ENCODE measurements at places on chromosomes 3 and 15. TPM values are rescaled to one million over a fixed set of nuclear protein-coding genes. Genes with fewer than 3 reads are reported as not detected.

B3GALNT1 gene
- 25.1 TPM for total RNA-seq

C3orf52 gene
- 28.2 TPM for total RNA-seq

DNA sequence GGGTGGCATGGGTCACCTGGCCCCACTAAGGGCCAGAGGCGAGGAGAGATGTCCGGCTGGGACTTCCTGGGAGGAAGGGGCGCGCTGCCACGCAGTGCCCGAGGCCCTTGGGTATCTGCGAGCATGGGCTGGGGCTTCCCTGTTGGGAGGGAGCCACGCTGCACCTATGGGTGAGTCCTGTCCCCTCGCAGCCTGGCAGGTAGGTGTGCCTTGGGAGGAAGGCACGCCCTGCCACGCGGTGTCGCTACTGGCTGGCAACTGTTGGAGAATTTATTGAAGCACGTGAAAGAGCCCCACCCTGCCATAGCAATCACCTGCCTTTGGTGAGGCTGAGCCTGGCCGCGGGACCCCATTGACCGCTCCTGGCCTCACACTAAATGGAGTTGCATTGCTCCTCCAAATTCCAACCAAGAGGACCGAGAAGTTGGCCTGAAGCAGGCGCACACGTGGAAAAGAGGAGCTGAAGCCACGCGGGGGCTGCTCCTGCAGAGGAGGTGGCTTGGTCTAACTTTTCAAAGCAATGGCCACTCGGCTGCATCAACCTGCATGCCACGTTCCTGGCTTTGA, 134.2 kb downstream of the TJP1 start:
- no peak overlapping the region for H3K27ac ChIP-seq
- no peak overlapping the region for H3K4me3 ChIP-seq
- DNase-seq: peak; percentile 26
- no peaks in the 10 kb centered on the region for H3K36me3 ChIP-seq

- no peaks in the 10 kb centered on the region for H3K36me3 ChIP-seq
- no peak overlapping the region for H3K27ac ChIP-seq
- no peak for DNase-seq
- no peaks in the 10 kb centered on the region for H3K27me3 ChIP-seq
- no peak overlapping the region for H3K4me3 ChIP-seq
Measured at GRCh38 chr15:35616498-35617271, 70.7 kb upstream of the DPH6 start.

GRCh38 chr3:190533511-190534281, 19.8 kb downstream of the IL1RAP start:
- peak overlapping the region; percentile 95 for H3K27ac ChIP-seq
- peaks cover 53% of the 10 kb centered on the region for H3K36me3 ChIP-seq
- no peaks in the 10 kb centered on the region for H3K27me3 ChIP-seq
- peak overlapping the region; percentile 37 for H3K4me3 ChIP-seq

- no peak overlapping the region for H3K27ac ChIP-seq
- H3K27me3 ChIP-seq: no peaks in the 10 kb centered on the region
- no peak overlapping the region for H3K4me3 ChIP-seq
- H3K4me1 ChIP-seq: no peaks in the 10 kb centered on the region
- no peak for DNase-seq
- no peaks in the 10 kb centered on the region for H3K36me3 ChIP-seq
Measured at GRCh38 chr3:41522612-41523011, 323.3 kb downstream of the CTNNB1 start.

- peak overlapping the region; percentile 95 for H3K27ac ChIP-seq
- H3K27me3 ChIP-seq: no peaks in the 10 kb centered on the region
- H3K36me3 ChIP-seq: peaks cover 45% of the 10 kb centered on the region
- peak overlapping the region; percentile 54 for H3K4me3 ChIP-seq
- H3K4me1 ChIP-seq: peaks cover 45% of the 10 kb centered on the region
Measured at GRCh38 chr3:46930166-46930944, 46.2 kb downstream of the CCDC12 start.

DNA sequence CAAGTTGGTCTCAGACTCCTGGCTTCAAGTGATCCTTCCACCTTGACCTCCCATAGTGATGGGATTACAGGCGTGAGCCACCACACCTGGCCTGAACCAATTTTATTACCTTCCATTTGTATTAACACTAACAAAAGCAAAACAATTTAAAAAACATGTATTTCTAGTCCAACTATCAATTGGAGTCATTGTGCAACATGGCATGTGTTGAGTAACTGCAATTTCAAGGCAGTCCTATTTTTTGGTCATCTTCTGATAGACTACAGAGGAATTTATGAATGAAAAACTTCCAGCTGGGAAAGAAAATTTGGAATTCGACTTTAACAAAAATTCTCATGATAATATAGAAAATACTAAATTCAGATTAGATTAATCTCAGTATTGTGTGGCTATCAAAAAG, 16.8 kb downstream of the SPTSSB start:
- no peak for DNase-seq
- no peak overlapping the region for H3K27ac ChIP-seq
- H3K4me1 ChIP-seq: peaks cover 41% of the 10 kb centered on the region
- no peaks in the 10 kb centered on the region for H3K27me3 ChIP-seq

DNA sequence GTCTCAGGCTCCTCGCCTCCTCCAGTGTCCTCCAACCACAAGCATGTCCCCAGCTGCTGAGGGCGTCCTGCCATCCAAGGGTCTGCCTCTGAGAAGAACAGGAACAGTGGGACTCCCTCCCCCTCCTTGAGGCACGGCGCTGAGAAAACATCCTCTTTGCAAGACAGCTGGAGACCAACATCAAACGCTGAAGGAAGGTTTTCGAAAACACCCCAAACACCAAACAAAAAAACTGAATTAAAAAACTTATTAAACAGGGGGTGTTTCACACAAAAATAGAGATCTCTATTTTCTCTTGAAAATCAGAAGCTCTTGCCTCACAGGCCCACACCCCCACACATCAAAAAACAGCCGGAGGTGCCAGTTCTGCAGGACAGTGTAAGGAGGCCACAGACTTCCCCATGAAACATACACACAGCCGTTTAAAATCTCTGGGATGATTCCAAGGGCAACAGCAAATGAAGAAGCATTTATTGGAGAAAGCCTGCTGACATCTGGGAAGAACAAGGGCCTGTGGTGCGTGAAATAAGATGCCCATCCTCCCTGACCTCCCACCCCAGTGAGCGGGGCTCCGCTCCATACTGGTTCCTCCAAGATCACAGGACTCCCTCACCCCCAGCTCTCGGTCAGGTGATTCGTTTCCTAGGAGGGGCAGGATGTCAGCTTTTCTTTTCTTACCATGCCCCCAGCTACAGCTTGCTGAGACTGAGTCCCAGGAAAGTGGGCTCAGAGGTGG, 71.3 kb downstream of the NUP210 start:
- no peak for DNase-seq
- peaks cover 10% of the 10 kb centered on the region for H3K4me1 ChIP-seq
- H3K36me3 ChIP-seq: peaks cover 6% of the 10 kb centered on the region
- H3K27ac ChIP-seq: no peak overlapping the region
- H3K4me3 ChIP-seq: no peak overlapping the region
- no peaks in the 10 kb centered on the region for H3K27me3 ChIP-seq

- H3K4me1 ChIP-seq: no peaks in the 10 kb centered on the region
- H3K4me3 ChIP-seq: no peak overlapping the region
- no peak for DNase-seq
- H3K27me3 ChIP-seq: peaks cover 89% of the 10 kb centered on the region
- H3K36me3 ChIP-seq: peaks cover 4% of the 10 kb centered on the region
Measured at GRCh38 chr15:77832874-77833273, 200.2 kb upstream of the LINGO1 start.

DNA sequence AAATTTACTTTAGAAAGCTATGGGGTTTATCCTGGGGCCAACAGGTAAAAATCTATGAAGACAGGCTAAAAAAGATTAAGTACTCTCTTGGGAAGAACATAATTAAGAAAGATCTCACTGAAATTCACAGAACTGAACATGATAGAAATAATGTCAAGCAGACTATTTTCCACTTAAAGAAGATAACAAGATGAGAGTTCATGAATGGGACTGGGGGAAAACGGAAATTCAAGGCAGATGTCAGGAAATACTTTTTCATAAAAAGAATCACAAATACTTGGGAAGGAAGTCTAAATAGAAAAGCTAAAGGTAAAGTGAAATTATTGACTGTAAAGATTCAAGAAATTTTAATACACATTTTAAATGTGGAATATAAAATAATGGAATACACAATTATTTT, 737.6 kb downstream of the EPHA3 start:
- H3K4me1 ChIP-seq: peaks cover 10% of the 10 kb centered on the region
- H3K36me3 ChIP-seq: no peaks in the 10 kb centered on the region
- no peak for DNase-seq
- H3K27me3 ChIP-seq: no peaks in the 10 kb centered on the region

CDCP1 gene
- 66.9 TPM for total RNA-seq

DNA sequence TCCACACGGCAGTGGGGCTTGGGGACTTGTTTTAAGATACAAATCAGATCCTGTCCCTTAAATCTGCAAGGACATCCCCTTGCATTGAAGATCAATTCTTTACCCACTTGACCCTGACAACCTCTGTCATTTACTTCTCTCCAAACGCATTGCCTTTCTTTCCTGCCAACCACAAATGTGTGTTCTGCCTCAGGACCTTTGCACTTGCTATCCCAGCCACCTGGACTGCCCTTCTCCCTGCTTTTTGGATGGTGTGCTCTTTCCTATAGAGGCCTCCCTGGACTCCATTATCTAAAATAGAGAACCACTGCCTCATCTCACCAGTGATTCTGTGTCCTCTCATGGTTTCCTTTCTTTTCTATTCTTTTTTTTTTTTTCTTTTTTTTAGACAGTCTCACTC, 1.5 kb upstream of the RPL29 start:
- H3K4me3 ChIP-seq: no peak overlapping the region
- peaks cover under 1% of the 10 kb centered on the region for H3K27me3 ChIP-seq
- peaks cover 26% of the 10 kb centered on the region for H3K4me1 ChIP-seq
- DNase-seq: no peak

DNA sequence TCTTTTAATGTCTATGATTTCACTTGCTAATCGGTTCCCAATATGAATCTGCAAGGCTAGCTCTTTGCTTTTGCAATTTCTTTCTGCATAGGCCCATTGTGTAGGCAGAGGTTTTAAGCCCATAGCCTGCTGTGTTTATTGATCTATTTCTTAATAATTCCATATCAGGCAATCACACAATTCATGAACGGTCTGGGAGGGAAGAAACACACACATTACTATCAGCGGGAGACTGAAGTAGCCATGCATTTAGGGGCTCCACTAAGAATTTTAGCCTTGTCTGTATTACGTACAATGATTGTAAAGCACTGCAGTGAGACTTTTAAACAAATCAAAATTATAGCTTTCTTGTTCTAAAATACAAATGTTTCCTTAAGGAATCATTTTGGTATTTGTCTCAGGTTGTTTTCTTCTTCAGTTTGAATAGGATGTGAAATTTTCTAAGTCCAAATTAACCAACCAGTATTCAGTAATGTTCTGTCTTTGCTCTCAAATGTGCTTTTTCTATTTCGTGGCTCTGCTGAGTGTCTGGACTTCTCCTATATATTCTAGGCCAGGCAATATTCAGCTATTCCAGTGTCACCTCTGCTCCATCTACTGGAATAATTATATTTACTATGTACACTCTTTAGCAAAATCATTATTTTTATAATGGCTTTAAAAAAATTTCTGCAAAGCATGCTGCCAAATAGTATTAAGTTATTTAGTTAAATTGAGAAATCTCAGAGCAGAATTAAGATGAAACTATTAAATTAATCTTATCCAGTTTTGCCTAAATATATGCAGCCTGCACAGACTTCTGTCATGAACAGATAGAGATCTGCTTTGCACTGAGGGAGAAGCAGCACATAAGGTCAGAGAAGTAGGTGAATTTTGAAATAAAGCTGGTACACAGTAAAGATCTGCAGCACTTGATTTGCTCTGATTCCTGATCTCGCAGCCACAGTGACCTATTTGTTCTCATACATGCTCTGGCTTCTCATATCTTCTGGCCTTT, 103.0 kb upstream of the NAALADL2 start:
- no peaks in the 10 kb centered on the region for H3K36me3 ChIP-seq
- no peak overlapping the region for H3K27ac ChIP-seq
- no peak for DNase-seq
- H3K27me3 ChIP-seq: no peaks in the 10 kb centered on the region
- no peaks in the 10 kb centered on the region for H3K4me1 ChIP-seq
- no peak overlapping the region for H3K4me3 ChIP-seq

Data from Calu3 (cell line).